ENCODE measurements at places on chromosomes 2 and 18.

GRCh38 chr18:22411446-22411845 lies 6.3 kb downstream of the CTAGE1 start:
- DNase-seq, result no peak

DNA sequence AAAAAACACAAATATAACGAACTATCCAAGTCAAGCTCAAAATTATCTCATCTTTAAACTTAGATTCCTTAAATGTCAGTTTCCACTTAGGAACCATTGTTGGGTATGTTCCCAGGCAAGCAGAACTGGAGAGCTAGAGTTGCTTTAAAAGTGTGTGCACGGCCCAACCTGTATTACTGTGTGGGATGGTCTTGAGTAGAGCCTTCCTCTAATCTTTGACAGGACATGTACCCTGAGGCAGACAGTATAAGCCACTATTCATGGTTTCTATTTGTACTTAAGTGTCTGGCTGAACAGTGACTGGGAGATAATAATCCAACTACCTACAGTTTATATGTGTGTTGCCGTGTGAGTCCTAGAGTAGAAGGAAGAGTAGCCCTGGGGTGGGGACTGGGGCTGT lies 239.7 kb downstream of the GPD2 start:
- DNase-seq, result no peak

DNA sequence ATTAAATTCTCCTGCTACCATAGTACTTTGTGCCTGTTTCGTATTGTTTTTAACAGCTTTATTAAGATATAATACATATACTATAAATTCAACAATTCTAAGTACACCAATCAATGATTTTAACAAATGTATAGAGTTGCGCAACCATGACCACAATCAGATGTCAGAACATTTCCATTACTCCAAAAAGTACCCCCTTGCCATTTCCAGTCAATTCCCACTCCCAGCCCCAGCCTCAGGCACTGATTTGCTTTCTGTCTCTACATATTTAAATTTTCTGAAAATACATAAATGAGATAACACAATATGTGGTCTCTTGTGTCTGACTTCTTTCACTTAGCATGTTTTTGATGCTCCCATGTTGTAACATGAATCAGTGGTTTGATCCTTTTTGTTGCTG lies 193.9 kb downstream of the FIGN start:
- no peak for DNase-seq

GRCh38 chr2:10917927-10918326 lies 6.2 kb downstream of the KCNF1 start:
- DNase-seq, result no peak

DNA sequence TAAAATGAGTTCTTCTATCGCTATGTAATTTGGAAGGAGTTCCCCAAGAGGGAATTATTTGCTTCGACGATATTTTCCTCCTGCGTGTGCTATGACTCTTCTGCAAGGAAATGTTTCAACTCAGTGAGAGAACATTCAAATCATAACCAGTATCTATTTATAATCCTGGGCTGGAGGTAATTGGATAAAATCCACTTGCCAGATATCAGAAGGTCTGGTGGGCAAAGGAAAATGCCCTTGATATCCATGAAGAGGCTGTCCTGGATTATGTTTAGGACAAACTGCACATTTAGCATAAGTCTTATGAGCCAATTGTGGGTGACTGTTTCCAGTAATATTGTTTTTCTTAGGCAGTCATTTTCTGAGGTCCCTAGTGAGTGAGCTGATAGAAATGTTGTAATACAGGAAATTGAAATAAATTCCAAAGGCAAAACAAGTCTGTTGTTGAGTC lies 17.7 kb downstream of the RPIA start:
- DNase-seq, result no peak

- no peak for DNase-seq
Measured at GRCh38 chr2:12636837-12637581, 79.7 kb upstream of the TRIB2 start.

All from SW 1271 (cell line).